ENCODE measurements at places on chromosomes 6 and 20.

GRCh38 chr6:170277893-170278742 lies 12.8 kb downstream of the DLL1 start:
- no peak for DNase-seq

GRCh38 chr6:106730718-106731117 lies 101.3 kb downstream of the QRSL1 start:
- DNase-seq = no peak

DNA sequence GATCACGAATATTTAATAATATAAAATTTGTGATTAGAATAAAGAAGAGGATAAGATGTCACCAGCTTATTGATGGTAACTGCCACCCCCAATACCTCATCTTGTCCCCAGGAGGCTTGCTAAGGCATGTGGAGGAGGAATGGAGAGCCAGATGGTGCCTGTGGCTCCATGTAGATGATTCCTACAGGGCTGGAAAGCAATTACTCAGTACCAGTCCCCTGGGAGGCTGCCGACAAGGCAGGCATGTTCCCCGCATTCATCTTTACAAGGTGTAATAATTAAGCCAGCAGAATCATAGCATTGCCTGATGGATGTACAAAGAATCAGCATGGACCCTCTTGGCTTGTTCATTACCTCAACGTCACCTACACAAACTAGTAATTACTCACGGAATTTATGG lies 155.3 kb downstream of the PLCB1 start:
- DNase-seq = no peak

- peak; percentile 100 for DNase-seq
These were observed 66.5 kb upstream of the IER3 start for GRCh38 chr6:30810813-30811339.

- DNase-seq = no peak
These were observed 27.5 kb downstream of the CAPN11 start for GRCh38 chr6:44185953-44186634.
